ENCODE measurements at places on chromosomes 6 and 20.

GRCh38 chr6:13803581-13803980, 10.8 kb downstream of the MCUR1 start:
- DNase-seq, result no peak

DNA sequence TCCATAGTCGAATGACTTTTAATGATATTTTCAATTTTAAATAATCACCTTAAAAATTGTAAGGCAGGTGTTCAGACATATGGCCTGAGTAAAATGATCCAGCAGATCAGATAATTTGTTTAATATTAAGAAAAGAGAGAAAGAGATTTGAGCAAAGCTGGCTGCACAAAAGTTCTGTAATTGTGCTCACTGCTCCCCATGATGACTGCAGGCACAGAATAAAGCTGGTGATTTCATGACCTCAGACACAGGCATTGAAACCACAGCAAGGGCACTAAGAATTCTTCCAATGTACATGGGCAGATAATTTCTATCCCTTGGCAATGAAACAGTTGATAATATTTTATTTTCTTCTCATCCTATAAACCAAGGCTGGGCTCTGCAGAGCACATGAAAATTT, 553.1 kb downstream of the NKAIN2 start:
- no peak for DNase-seq

GRCh38 chr6:3733321-3733925, 18.1 kb downstream of the PXDC1 start:
- DNase-seq, result no peak

DNA sequence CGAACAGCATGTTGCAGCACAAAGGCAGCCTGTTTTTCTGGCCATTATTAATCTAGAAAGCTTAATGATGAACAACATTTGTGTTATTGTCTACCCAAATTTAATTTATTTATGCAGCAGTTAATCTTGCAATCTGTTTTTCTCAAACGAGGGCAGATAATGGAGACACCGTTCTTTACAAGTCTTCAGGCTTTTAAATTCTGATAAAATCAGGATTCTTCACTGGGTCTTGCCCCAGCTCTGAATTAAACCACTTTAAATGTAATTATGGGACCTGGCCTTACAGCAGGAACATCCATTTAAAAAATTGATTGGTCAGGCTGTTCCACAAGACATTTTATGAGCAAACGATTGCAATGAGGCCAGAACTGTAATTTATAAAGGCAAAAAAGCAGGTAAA, 26.5 kb upstream of the INSM1 start:
- DNase-seq, result no peak

DNA sequence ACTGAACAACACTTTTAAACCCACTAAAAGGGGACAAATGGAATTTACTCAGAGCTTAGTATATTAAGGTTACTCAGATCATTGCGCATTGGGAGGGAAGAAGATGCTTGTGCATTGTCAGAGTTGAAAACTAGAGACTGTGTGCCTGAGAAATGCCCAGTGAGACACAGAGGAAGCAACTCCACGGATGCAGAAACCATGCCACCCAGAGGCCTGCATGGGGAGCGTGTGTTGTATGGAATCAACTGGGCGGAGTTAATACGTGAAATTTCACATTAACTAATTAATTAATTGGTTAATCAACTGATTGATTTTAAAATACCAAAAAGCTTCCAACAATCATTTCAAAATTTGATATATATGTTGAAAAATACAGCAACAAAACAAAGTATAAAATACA, 391.6 kb downstream of the PLCB1 start:
- no peak for DNase-seq

- no peak for DNase-seq
Measured at GRCh38 chr6:837380-837779, 144.4 kb upstream of the EXOC2 start.

DNA sequence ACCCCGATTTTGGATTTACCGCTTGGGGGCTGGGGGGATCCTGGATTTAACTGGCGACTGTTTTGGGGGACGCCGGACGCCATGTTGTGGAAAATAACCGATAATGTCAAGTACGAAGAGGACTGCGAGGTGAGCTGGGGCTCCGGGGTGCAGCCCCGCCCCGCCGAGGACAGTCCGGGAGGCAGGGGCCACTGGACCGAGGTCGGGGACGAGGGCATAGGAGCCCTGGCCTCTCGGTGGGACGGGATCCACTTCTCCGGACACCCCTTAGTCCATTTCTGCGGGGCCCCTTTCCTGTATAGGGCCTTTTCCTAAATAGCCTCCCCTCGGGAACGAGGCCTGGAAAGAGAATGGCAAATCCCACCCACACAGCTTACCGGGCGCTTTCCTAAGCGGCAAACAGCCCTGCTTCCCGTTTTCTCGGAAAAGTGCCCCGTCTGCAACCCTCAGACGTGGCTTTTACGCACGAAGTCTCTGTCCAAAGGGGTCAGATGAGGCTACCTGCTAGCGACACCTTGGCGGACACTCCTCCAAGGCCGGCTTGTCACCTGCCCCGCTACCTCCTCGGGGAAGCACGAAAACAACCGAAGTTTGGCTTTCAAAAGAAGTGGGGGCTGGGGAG, 469 bp downstream of the TFAP2C start:
- DNase-seq, result no peak

DNA sequence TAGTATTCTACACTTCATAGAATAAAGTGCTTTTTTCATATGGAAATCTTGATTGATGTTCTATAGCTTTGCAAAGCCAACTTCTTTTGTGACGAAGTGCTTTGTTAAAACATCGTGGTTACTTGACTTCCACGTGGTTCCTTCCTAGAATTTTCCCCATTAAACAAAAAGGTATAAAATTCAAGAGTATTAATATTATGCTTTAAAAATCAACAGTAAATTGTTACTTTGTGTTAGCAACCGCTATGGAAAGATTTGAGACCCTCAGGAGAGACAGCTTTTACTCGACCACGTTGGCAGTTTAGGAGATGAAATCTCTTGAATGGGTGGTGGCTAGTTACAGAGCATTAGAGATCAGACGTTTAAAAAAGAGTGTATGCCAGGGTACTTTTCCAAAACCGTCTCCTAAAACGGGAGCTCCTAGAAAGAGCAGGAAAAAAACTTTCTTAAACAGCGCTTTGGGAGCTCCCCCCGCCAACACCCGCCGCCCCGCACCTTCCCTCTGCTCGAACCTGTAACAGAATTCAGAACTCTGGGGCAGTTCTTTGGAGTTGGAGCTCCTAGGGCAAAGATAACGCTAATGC, 920 bp downstream of the GJA1 start:
- no peak for DNase-seq
